Small intestine (tissue), 16 donors: ENCODE measurements at places on chromosomes 12 and 14.
A peak's percentile ranks its signal among the peaks of the same experiment; 100 is the strongest.

DNA sequence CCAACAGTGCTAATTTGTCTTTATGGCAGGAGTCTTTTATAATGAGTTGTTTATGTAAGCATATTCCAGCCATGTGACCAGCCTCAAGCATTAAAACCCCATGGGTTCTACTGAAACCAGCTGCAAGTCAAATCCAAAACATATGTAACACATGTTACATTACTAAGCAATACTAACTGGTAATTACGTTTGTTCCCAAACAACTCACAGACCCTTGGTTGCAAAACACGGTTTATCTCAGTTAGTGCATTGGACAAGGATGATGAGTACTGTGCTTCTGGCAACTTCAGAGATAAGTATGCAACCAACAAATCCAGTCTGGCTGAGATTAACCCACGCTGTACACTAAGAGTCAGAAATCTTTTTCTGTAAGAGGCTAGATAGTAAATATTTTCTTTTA, 110.1 kb upstream of the FAR2 start:
- DNase-seq, result no peak

- DNase-seq, result no peak
These were observed 334.1 kb downstream of the BCL11B start for GRCh38 chr14:98937712-98938505.

DNA sequence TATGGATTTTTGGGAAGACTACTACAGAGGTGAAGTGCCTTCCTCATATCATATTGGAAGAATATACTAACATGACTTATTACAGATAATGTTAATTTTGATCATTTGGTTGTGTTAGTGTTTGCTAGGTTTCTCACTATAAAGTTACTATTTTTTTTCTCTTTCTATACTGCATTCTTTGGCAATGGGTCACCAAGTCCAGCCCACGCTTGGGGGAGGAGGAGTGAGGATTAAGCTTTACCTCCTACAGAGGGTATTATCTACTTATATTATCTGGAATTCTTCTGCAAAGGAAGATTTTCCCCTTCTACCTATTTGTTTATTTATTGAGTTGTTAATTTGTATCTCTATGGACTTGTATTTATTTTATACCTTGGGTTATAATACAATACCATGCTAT, 31.5 kb downstream of the SCN8A start:
- DNase-seq, result no peak

DNA sequence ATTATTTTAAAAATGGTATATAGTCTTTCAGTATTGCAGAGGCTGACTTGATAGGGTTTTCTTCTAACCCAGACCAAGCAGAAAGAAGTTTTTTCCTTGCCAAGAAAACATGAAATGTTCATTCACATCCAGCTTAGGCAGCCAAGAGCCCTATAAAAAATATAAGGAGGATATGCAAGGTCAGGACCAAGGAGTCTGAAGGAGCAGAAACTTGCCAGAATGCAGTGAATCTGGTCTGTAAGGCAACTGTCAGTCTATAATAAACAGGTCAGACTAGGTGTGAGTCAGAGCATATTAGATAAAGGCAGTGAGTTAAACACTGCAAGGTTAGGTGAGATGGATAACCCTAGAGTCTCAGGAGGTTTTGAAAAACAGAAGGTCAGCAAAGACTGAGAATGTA, 645.5 kb downstream of the C12orf50 start:
- peak; percentile 40 for DNase-seq

DNA sequence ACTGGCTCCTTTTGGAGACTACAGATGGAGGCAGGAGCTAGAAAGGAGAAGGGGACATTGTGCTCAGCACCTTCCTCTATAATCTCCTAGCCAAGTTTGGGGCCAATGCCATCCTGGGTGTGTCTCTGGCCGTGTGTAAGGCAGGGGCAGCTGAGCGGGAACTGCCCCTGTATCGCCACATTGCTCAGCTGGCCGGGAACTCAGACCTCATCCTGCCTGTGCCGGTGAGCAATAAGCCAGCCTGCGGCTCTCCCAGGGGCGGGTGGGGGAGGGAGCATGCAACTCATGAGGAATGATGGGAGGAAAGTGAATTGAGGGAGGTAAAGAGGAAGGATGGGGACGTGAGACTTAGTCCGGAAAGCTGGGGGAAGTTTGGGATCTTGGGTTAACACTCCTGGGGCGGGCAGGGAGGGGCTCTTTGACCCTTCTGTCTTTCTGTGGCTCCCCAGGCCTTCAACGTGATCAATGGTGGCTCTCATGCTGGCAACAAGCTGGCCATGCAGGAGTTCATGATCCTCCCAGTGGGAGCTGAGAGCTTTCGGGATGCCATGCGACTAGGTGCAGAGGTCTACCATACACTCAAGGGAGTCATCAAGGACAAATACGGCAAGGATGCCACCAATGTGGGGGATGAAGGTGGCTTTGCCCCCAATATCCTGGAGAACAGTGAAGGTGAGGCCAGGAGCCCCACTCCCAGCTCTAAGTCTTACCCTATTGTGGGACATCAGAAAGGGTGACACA, 3.3 kb downstream of the ENO2 start:
- no peak for DNase-seq

GRCh38 chr12:64110864-64111263, 111.2 kb downstream of the KICS2 start:
- DNase-seq, result no peak

DNA sequence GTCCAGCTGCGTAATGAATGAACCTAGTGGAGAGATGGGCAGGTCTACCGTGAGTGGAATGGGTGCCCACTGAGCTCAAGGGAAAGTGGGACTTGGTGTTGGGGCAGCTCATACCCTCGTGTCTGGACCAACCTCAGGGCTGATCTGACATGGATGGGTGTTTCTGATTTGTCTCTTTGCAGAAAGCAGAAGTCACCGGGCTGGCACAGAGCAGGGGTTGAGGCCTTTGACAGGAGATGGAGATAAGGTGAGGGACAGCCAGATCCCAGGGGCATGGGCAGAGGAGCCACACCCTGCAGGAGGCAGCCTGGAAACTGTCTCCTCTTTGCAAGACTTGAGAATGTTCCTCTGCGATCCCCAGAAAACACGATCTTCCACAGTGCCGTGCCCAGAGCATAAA, 20.9 kb upstream of the PPP1CC start:
- DNase-seq, result no peak

- no peak for DNase-seq
These were observed 26.6 kb downstream of the PPP2R5C start for GRCh38 chr14:101788016-101788635.

DNA sequence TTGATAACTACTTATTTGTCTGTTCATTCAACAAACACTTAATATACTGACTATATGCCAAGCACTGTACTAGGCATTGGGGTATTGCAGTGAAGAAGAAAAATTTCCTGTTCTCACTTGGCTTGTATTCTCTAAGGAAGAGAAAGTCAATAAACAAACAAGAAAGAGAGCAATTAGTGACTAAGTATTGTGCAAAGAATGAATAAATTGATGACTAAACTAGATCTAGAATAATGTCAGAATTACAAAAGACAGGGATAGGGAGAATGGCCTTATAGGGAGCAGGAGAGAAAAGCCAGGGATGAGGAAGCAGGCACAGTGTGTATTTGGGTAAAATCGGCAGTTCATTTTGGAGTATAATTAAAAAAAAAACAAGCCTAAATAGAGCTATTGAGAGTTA, 4.2 kb upstream of the LIN7A start:
- no peak for DNase-seq

DNA sequence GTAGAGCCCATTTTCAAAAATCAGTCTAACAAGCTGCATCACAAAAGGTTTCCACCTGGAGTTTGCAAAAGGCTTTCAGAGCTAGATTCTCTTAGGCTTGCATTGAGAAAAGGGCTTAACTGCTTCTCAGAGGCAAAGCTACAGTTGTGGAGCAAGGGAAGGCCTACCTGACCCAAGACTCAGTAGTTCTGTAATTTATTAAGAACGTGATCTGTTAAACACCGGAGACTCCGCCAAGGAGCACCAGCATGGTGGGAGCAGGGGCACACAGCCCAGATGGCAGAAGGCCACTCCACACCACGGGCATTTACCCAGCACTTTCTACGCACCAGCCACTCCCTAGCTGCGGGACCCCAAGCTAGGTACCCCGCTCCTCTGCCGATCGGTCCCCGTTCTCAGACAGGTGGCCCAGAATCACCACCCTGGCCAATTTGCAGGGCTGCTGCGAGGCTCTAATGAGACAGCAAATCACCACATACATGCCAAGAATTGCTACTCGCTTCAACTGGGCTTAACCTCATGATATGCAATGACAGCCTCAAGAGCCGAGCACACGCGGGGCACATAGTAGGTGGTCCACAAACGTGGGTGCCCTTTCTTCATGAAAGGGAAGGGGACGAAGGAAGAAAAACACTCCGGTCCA, 1.5 kb downstream of the ITPK1 start:
- DNase-seq, result peak; percentile 51

GRCh38 chr14:69685218-69685616, 73.8 kb downstream of the SUSD6 start:
- no peak for DNase-seq

DNA sequence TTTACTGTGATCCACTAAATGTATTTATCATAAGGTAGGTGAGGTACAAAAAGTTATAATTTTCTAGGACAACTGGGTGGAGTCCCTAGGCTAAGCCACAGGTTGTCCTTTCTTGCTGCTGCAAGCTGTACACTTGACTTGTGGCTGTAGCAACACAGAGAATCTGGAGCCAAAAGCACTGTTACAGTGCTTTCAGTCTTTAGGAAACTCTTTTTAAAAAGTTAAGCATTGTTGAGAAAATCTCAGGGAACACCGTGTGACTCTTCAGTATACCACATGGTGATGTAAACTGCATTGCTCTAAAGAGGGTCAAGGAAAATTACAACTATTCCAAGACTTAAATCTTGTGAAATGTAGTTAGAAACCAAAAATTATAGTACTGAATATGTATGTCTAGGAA, 11.4 kb downstream of the SLC15A5 start:
- no peak for DNase-seq

DNA sequence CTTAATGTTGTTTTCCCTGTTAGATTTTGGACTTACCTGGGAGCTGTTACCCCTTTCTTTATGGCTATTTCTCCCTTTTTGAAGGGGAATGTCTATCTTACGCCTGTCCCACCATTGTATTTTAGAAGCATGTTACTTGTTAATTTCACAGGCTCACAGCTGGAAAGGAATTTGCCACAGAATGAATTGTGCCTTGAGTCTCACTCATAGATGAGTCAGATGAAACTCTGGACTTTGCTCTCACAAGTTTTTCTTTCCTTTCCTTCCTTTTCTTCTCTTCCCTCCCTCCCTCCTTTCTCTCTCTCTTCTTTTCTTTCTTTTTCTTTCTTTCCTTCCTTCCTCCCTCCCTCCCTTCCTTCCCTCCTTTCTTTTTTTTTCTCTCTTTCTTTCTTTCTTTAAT, 9.3 kb upstream of the ATF7IP start:
- DNase-seq, result peak; percentile 44

DNA sequence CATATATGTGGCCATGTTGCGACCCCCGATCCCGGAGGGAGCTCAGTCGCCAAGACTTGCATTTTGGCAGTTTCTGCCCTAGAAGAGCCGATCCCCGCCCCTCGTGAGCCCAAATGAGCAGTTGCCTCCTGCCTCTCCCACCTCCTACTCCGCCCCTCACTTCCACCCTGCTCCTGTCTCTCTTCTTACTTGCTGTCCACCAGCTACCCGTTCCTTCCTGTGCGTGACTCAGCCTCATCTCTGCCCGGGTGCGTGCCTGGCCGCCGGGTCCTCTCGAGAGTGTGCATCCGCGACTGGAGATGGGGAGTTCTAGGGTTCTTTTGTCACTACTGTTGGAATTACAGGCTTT, 585 bp downstream of the GPATCH2L start:
- peak; percentile 64 for DNase-seq
